Chondrocyte (in vitro differentiated cells): ENCODE measurements at places on chromosomes 5 and 9.

- no peak for DNase-seq
Observed at GRCh38 chr9:137298401-137299202, 3.5 kb downstream of the NRARP start.

DNA sequence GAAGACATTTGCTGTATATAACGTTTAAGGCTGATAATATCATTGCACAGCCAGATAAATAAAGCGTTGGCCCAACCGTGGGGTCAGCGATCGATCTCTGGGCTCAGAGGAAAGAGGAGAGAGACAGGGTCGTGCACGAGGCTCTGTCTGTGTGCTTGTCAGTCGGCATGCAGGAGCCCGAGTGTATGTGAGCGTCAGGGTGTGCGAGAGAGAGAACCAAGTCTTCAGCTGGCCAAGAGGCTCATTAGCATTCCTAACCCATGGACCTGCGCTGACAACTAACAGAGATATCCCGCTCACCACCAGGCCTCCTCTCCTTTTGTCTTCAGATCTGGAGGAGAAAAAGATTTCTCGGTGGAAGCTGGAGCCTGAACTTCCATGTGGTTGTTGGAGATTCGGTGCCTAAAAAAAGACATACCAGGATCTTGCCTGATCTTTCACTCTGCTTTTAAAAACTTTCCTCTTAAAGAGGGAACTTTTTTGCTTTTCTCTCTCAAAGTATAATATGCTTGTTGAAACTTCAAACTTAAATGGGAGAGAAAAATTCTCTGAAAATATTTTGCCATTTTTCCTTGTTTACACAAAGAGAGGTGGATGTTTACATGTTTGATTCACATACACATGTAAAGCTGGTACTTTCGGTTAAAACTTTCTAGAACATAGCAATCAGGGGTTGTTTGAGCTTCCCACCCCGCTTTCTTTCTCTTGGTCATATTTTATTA, 16.5 kb downstream of the NR2F1 start:
- peak; percentile 76 for DNase-seq

GRCh38 chr5:129041196-129041881, 53.2 kb upstream of the ISOC1 start:
- no peak for DNase-seq

GRCh38 chr9:121073038-121073437, 1.7 kb upstream of the CNTRL start:
- DNase-seq: no peak

GRCh38 chr9:79989079-79989478, 417.3 kb downstream of the TLE4 start:
- no peak for DNase-seq

DNA sequence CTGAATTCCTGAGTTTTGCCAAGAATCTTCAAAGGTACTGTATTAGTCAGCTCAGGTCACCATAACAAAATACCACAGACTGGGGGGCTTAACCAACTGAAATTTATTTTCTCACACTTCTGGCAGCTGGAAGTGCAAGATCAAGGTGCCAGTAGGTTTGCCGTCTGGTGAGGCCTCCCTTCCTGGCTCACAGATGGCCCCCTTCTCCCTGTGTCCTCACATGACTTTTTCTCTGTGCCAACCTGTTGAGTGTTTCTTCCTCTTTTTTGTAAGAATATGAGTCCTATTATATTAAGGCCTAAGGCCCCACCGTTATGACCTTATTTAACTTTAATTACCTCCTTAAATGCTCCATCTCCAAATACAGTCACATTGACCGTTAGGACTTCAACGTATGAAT, 156.1 kb upstream of the KIF2A start:
- DNase-seq: no peak

- DNase-seq: no peak
Observed at GRCh38 chr9:17004500-17004899, 130.3 kb upstream of the CNTLN start.

GRCh38 chr9:93324191-93324834, 127.2 kb upstream of the FAM120A start:
- DNase-seq: no peak

- DNase-seq: no peak
Observed at GRCh38 chr9:30058463-30058862, 2326.0 kb upstream of the ACO1 start.

GRCh38 chr9:129584136-129584535, 36.8 kb downstream of the C9orf50 start:
- no peak for DNase-seq

GRCh38 chr9:137590123-137590468, 216 bp downstream of the ZMYND19 start:
- no peak for DNase-seq

- DNase-seq: no peak
Observed at GRCh38 chr5:54895816-54896341, 89.5 kb downstream of the ESM1 start.

DNA sequence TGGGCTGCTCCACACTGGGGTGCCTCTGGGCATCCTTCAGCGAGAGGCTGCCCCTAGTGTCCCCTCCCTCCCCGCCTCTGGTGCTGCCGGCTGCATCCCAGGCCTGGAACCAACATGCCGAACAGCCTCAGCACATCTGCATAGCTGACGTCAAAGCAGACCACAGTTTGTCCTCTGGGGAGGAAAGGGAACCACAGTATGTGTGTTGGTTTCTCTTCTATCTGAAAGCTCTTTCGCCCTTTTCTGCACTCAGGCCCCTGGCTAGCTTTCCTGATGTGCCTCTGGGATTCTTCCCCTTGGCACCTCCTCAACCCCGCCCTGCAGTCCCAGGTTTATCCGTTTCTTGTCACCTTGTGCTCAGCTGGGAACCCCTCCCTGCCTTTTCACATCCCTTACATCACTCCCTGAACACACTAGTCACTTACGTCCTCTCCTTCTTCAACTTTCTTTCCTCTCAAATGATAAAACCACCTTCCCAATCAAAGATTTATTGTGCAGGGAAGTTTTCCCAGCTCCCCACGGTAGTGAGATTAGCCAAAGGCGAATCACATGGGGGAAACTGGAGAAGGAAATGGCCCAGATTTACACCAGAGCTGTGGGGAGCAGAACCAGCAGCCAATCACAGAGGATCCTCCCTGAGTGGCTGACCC, 35.5 kb upstream of the B4GALT1 start:
- no peak for DNase-seq

DNA sequence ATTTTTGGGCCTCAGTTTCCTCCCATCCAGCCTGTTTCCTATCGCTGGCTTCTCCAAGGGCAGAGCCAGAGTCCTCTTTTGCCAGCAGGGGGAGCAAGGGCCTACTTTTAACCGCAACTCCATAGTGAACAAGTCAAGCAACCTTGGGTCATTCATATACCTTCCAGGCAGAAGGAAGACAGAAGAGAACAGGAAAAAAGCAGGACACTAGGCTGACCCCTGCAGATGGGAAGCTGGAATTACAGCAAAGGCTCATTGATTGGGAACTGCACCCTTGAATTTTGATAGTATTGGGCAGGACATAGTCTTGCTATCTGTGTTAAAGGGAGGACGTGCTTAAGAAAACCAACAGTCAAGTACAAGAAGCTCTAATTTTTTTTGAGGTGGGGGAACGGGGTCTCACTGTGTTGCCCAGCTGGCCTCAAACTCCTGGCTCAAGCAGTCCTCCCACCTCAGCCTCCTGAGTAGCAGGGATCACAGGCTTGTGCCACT, 30.1 kb downstream of the QRFP start:
- DNase-seq: no peak

DNA sequence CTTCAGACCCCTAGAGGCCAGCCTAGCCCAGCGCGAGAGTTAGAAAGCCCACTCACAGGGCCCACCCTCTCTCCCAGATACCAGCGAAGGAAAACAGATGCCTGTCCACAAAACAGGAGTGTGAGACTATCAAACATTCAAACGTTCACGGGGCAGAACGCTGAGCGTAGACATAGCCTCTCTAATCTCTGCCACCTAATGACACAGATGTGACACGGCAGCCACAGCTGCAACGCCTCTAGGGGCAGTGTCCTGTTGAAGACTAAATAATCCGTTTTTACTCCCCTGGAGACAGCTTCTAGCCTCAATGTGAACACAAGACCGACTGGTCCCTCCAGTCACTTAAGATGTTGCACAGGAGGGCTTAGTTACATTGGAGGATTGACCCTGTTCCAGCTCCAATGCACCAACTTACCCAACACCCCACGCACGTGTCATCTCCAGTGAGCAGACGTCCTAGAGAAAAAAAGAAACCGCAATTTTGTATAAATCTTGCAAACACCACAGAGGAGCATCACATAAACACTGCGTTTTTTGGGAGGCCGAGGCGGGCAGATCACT, 14.3 kb downstream of the DIPK1B start:
- DNase-seq: no peak

DNA sequence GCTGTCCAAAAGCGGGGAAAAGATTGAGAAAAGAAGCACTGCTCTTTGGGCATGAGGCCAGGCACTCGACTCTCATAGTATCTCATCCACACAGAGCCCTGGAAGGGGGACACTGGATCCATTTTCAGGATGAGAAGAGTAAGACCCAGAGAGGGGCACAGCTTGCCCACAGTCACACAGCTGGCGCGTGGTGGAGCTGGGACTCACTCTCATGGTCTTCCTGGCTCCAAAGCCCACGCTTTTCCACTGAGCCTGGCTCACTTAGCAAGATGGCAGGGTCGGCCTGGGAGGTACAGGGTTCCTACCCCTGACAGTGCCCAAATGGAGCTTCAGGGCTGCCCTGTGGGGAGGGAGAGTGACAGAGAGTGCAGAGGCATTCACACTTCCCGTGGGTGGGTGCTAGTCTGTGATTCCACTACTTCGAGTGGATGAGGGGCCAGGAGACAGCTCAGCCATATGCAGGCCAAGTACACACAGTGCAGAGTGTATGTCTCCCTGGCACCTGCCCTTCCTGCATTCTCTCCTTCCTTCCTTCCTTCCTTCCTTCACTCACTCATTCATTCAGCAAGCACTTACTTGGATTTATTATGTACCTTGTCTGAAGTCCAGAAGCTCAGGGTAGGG, 18.3 kb upstream of the IGFBPL1 start:
- no peak for DNase-seq

DNA sequence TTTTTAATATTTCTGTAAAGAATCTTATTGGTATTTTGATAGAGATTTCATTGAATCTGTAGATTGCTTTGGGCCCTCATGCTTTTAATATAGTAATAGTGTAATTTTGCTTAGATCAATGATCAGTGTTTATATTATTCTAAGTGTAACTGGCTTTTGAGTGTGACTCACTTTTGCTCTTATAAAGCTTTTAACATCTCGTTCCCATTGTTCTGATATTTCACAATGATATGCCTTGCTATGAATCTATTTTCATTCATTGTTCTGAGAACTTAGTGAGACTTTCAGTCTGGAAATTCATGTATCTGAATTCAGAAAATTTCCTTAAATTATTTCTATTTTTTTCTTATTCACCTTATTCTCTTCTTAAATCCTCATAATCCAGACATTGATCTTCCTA, 13.5 kb upstream of the MAMDC2 start:
- DNase-seq: no peak

GRCh38 chr9:129239946-129240490, 62.0 kb upstream of the IER5L start:
- DNase-seq: peak; percentile 11

- DNase-seq: no peak
Observed at GRCh38 chr5:32690153-32690552, 21.0 kb upstream of the NPR3 start.

DNA sequence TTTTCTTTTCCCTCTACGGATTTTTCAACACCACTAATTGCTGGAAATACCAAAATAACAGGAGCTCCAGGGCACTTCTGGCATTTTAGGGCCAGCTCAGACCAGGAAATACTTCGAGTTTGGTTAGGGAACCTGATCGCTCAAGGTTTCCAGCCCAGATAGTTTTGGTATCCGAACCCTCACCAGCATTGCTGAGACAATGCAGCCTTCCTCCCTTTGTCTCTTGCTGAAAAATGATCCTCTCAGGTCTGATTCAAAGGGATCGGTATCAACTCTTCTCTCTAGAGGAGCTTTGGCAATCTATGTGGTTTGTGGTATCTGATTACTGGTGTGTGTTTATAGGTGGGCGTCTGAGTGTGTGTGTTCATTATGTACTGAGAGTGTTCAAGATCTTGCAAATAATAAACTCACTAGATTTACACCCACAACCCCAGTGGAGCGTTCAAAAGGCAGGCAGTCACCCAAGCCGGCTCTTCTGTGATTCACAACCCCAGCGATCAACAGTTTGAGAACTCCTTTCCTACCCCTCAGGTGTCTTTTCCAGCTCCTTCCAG, 122.8 kb upstream of the EGFLAM start:
- DNase-seq: no peak

GRCh38 chr9:107650995-107651394, 161.4 kb upstream of the KLF4 start:
- DNase-seq: no peak

- no peak for DNase-seq
Observed at GRCh38 chr5:68534131-68534940, 318.8 kb downstream of the PIK3R1 start.

DNA sequence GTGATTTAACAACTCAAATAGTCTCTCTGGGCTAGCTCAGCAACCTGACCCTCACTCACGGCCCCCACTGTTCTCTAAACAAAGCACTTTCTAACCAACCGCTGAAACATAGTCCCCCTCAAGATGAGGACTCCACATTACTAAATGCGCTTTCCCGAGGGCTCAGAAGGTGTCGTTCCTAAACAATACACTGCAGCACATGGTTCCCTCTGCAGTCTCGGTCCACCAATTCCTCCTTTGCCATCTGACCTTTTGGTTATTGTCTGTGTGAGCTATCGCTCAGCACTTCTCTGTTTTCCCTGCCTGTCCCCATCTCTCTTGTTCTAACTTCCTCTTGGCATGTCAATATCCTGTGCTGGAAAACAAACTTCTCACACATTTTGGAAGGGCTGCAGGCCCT, 7.2 kb downstream of the EPB41L4A start:
- no peak for DNase-seq

DNA sequence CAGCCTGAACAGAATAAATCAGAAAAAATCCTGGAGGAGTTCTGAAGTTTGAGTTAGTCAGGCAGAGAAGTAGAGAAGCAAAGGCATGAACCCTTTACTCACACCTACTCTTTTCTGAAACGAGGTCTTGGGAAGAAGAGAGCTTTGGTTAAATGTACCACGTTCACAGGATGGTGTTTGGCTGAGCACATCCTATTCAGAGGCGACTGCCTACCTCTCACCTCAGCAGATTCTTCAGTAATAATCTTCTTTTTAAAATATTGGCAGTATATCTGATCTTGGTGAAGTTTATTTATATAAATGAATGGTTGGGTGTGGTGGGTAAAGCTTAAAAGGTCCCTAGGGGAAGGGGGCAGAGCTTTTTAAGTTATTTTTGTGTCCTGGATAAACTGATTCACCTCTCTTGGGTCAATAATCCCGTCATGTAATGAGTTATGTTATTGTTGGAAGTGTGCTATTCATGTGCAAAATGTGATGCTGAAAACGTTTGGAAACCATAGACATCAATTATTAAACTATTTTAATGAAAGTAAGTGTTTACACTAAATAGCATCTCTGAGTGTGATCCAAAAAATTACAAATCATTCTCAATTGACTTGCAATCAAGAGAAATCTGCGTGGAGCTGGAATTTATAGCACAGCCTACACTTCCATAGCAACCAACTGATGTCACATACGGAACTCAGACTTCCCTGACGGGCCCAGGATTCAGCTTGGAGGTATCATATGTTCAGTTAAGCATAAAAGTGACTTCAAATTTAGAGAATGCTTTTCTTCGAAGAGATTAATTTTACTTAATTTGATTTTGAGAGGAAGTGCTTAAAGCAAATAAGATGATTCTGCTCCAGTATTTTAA, 94.3 kb upstream of the EQTN start:
- DNase-seq: no peak
